ENCODE measurements at places on chromosomes 1 and 21. TPM values are rescaled to one million over a fixed set of nuclear protein-coding genes. Genes with fewer than 3 reads are reported as not detected.

- no peak for DNase-seq
- H3K4me3 ChIP-seq, result no peak overlapping the region
- H3K27ac ChIP-seq, result peak overlapping the region; percentile 73
Observed at GRCh38 chr1:33378524-33378923, 52.4 kb downstream of the PHC2 start.

GRCh38 chr1:58406301-58407071, 140.0 kb downstream of the OMA1 start:
- no peaks in the 10 kb centered on the region for H3K36me3 ChIP-seq
- H3K4me3 ChIP-seq, result no peak overlapping the region
- H3K4me1 ChIP-seq, result no peaks in the 10 kb centered on the region

- DNase-seq, result no peak
- H3K36me3 ChIP-seq, result no peaks in the 10 kb centered on the region
Observed at GRCh38 chr1:181936269-181936668, 125.2 kb downstream of the ZNF648 start.

DNA sequence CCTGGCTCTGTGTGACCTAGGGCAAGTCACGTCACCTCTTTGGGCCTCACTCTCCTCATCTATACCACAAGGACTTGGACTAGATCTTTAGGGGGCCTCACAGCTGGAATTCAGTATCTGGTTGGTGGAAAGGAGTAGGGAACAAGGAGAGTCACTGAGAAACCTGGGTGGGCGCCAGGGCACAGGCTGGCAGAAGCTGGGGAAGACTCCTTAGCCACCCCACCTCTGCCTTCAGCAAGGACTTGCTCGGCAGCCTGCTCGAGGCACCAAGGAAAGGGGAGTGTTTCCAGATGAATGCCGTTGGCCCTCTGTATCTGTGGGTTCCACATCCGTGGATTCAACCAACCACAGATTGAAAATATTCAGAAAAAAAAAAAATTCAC, 1.2 kb upstream of the OPTC start:
- peaks cover 7% of the 10 kb centered on the region for H3K4me1 ChIP-seq
- DNase-seq, result no peak
- no peaks in the 10 kb centered on the region for H3K36me3 ChIP-seq
- H3K27me3 ChIP-seq, result no peaks in the 10 kb centered on the region
- no peak overlapping the region for H3K27ac ChIP-seq

DNA sequence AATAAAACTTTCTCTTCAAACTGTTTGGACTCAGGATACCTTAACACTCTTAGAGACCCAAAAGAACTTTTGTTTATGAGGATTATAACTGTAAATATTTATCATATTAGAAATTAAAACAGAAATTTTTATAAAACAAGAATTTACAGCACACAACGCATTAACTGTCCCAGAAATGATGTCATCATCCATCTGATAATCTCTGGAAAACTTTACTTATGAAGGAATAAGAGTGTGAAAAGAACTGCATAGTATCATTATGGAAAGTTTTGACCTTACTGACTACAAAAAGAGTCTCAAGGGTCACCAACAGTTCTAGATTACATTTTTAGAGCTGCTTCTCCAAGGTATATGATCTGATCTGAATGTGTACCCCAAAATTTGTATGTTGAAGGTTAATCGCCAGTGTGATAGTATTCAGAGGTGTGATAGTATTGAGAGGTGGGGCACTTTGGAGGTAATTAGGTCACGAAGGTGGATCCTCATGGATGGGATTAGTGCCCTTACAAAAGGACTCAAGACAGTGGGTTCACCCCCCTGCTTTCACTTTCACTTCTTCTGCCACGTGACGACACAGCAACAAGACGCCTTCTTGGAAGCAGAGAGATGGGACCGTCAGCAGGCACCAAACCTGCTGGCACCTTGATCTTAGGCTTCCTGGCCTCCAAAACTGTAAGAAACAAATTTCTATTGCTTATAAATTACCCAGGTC, 95.7 kb upstream of the NR5A2 start:
- H3K27me3 ChIP-seq, result no peaks in the 10 kb centered on the region
- H3K4me3 ChIP-seq, result no peak overlapping the region
- no peaks in the 10 kb centered on the region for H3K36me3 ChIP-seq
- no peaks in the 10 kb centered on the region for H3K4me1 ChIP-seq

GRCh38 chr1:200626853-200627534, 6.4 kb upstream of the KIF14 start:
- no peak overlapping the region for H3K4me3 ChIP-seq
- H3K36me3 ChIP-seq, result no peaks in the 10 kb centered on the region
- no peak for DNase-seq
- no peak overlapping the region for H3K27ac ChIP-seq
- no peaks in the 10 kb centered on the region for H3K27me3 ChIP-seq

Gene TFAP2E
- polyA plus RNA-seq, result 1.9 TPM
